ENCODE measurements at places on chromosomes 11 and 22. TPM values are rescaled to one million over a fixed set of nuclear protein-coding genes. Genes with fewer than 3 reads are reported as not detected.

Gene KLHL35
- total RNA-seq, result 4.7 TPM

Gene POGLUT3
- total RNA-seq, result 23.9 TPM

Gene SLC37A2
- total RNA-seq, result 6.9 TPM

Gene RAB39A
- not detected for total RNA-seq

Gene BIRC2
- total RNA-seq, result 46.0 TPM

Gene PHOX2A
- total RNA-seq, result not detected

Gene FAM180B
- not detected for total RNA-seq

Gene CASTOR1
- total RNA-seq, result 13.4 TPM

Gene TSGA10IP
- not detected for total RNA-seq

Gene OR10A2
- not detected for total RNA-seq

Gene TEAD1
- 55.5 TPM for total RNA-seq

DNA sequence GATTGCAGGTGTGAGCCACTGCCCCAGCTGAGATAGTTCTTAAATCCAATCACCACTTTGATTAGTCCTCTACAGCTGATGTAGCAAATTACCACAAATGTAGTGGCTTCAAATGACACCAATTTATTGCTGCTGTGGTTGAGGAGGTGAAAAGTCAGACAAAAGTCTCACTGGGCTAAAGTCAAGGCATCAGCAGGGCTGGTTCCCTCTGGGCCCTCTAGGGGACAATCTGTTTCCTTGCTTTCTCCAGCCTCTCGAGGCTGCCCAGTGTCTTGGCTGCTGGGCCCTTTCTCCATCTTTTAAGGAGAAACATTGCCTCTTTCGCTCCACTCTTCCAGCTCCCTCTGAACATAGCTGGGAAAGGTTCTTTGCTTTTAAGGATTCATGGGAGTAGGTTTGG is 50.5 kb upstream of the SHANK2 start:
- no peak for DNase-seq

DNA sequence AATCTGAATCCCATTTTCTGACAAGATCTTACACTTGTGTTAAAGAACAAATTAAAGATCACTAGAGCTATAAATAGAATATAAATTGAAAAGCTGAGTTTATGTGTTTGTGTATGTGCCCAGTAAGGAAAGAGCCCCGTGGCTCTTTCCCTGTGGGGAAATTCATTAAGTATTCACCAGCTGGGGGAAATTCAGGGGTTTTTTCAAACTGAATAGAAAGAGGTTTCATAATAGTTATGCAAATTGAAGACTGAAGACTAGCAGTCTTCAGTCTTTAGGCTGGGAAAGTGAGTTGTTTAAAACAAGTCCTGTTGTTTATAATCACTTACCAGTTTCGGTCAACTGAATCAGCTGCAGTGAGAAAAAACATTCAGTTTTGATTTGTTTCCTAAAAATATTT is 11.3 kb upstream of the MS4A7 start:
- no peak for DNase-seq

DNA sequence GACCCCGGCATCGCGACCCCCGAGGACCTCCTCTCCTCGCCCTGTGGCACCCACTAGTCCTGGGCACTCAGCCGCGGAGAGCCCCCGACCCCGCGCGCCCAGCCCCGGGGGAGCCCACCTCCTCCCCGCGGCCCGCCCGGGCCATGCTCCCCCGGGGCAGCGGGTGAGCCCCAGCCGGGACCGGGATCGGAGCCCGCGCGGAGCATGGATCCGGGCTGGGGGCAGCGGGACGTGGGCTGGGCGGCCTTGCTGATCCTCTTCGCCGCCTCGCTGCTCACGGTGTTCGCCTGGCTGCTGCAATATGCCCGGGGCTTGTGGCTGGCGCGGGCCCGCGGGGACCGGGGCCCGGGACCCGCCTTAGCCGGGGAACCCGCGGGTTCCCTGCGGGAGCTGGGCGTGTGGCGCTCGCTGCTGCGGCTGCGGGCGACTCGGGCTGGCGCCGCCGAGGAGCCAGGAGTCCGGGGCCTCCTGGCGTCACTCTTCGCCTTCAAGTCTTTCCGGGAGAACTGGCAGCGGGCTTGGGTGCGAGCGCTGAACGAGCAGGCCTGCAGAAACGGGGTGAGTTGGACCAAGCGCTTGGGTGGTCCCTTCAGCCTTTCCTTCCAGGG is 498 bp downstream of the C2CD2L start:
- DNase-seq, result no peak

DNA sequence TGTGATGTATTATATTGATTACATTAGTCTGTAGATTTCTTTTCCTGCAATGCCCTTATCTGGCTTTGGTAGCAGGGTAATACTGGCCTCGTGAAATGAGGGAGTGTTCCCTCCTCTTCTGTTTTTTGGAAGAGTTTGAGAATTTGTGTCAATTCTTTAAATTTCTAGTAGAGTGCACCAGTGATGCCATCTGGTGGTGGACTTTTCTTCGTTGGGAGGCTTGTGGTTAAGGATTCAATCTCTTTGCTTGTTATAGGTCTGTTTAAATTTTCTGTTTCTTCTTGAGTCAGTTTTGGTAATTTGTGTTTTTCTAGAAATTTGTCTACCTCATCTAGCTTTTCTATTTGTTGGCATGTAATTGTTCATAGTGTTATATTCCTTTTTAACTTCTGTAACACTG is 18.9 kb downstream of the SHANK3 start:
- DNase-seq, result no peak

GRCh38 chr11:94400050-94400449 is 1.2 kb downstream of the GPR83 start:
- DNase-seq, result no peak

DNA sequence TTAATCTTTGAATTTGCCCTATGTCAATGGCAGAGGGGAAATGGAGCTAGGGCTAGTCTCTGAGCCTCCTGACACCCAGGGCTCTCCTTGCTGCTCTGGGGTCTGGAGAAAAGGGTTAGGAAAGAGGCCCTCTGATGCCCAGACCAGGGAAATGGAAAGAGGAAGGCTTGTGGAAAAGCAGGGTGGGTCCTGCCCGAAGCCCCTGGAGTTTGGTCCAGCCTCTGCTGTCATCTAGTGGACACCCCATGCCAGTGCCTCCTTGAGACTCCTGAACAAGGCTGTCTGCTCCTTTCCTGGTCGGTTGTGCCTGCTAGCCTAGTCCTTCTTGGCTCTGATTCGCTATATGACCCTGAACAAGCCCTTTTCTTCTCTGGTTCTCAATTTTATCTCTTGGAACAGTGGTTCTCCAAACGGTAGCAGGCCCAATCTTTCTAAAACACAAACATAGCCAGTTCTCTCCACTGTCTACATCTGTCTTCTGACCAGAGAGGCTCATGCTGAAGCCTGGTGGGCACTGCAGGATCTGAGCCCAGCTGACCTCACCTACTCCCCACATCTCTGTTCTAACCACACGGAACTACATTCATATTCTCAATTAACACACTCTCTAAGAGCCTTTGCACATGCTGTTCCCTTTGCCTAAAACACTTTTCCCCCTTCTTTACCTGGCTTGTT is 8.8 kb upstream of the PLA2G3 start:
- peak; percentile 54 for DNase-seq

GRCh38 chr11:101741061-101741460 is 157.3 kb upstream of the TRPC6 start:
- no peak for DNase-seq

- no peak for DNase-seq
Observed at GRCh38 chr22:21996175-21996720, 13.7 kb upstream of the TOP3B start.

GRCh38 chr22:42994917-42995562 is 19.9 kb downstream of the PACSIN2 start:
- DNase-seq, result no peak

- no peak for DNase-seq
Observed at GRCh38 chr11:57049749-57050148, 61.0 kb downstream of the OR5AK2 start.

GRCh38 chr22:37232140-37232998 is 11.7 kb downstream of the RAC2 start:
- DNase-seq, result no peak

GRCh38 chr11:3006505-3007260 is 14.6 kb upstream of the NAP1L4 start:
- DNase-seq, result no peak

Data from glomerular endothelial cell (primary cell).